ENCODE measurements at places on chromosomes 7 and 10.
A peak's percentile ranks its signal among the peaks of the same experiment; 100 is the strongest.

GRCh38 chr7:77426052-77426404 is 9.9 kb upstream of the GSAP start:
- no peak for DNase-seq

GRCh38 chr10:27258492-27258837 is 17.9 kb upstream of the ACBD5 start:
- DNase-seq: no peak

- no peak for DNase-seq
These were observed 16.6 kb downstream of the ANXA11 start for GRCh38 chr10:80188713-80189112.

DNA sequence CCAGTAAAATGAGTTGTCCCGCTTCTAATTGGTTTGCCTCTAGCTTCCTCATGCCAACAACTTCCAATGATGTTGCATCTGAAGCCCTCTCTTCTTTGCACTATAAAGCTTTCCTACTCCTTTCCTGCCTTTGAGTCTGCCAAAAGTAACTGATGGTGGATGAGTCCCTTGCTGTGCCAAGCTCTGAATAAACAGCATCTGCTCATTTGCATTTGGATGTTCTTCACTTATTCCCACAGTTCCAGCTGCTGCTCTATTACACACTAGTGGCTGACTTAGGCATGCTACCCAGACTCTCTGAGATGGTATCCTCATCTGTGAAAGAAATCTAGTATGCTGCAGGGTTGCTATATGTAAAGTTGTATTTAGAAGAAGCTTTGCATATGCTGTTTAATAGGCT is 24.9 kb downstream of the SFR1 start:
- no peak for DNase-seq

DNA sequence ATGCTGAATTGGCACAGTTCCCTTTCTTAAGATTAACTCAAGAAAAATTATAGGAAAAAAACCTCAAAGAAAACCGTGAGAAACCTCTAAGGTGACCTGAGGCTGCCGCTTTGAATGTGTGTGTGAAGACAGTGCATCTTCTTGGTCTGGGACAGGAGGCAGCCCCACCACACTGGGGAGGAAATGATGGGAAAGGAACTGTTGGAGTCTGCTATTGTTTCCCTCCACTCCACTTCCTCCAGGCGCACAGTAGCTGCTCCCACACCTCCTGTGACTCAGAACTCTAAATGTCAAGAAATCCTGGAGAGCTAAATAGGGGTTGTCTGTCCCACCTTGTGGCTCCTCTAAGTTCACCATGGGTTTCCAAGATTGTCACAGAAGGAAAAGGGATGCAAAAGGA is 179.4 kb downstream of the PDE1C start:
- DNase-seq: no peak

- DNase-seq: no peak
These were observed 162.8 kb upstream of the LANCL2 start for GRCh38 chr7:55202150-55202913.

GRCh38 chr10:70908406-70909296 is 20.3 kb upstream of the PCBD1 start:
- DNase-seq: no peak

DNA sequence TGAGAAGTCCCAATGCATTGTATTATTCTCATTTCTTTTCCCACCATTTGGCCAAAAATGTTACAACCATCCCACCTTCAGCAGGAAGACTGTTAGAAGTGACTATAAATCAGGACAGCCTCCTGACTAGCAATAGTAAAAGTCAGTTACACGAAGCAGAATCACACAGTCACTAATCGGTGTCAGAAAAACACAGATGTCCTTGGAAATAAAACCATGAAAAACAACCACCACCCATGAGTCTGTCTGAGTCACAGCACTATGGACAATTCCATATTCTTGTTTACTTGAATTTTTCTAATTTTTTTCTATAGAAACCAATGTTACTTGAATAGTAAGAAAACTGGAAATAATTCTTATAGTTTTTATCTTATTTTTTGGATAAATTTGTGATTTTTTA is 81.9 kb upstream of the FRMD4A start:
- DNase-seq: no peak

GRCh38 chr10:131475803-131476202 is 164.3 kb upstream of the TCERG1L start:
- DNase-seq: no peak

- DNase-seq: no peak
These were observed 630.0 kb upstream of the MBL2 start for GRCh38 chr10:53402594-53402993.

- DNase-seq: no peak
These were observed 52.3 kb upstream of the DPYSL4 start for GRCh38 chr10:132134241-132135052.

DNA sequence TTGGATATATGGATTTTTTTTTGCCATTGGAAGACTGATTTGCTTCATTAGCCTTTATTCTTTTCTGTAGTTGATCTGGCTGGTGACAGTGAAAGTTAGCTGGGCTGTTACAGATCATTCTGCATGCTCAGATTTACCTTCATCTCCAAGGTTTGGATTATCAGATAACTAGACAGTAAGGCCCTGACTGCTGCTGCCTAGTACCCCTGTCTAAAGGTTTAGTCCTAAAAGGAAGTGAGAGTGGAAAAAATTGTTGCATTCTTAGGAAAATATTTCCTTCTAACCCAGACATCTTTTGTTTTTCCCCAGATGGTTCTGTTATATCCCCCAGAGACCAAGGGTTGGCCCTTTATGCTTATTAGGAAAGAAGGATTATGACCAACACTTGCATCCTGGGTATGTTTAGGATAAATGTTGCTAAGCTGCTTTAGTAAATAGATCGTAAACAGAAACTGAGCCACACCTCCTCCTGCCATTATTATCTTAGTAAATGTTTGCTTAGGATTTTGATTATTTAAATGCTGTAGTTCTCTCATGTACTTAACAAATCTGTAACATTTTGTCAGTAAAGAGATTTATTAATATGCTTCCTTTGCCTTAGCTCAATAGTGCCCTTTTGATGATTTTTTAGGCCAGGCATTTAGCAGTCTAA is 44.4 kb downstream of the MCU start:
- peak; percentile 42 for DNase-seq

GRCh38 chr7:9958486-9958885 is 1015.2 kb upstream of the PHF14 start:
- peak; percentile 40 for DNase-seq

- peak; percentile 60 for DNase-seq
These were observed 197.4 kb downstream of the SEMA3E start for GRCh38 chr7:83451501-83452045.

DNA sequence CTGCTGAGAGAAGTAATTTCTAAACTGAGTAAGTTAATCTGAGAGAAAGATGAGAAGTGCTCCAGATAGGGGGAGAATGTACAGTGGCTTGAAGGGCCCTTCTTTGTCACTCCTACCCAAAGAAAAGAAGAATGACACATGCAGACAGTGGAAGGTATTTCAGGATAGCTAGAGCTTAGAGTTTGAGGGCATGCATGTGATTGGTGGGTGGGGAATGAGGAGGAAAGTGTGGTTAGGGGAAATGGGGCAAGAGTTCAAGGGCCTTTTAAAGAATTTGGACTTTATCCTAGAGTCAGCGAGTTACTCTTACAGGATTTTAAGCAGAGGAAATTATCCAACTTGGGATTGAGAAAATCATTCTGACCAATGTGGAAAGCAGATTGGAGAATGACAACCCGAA is 50.0 kb downstream of the ANLN start:
- DNase-seq: no peak

DNA sequence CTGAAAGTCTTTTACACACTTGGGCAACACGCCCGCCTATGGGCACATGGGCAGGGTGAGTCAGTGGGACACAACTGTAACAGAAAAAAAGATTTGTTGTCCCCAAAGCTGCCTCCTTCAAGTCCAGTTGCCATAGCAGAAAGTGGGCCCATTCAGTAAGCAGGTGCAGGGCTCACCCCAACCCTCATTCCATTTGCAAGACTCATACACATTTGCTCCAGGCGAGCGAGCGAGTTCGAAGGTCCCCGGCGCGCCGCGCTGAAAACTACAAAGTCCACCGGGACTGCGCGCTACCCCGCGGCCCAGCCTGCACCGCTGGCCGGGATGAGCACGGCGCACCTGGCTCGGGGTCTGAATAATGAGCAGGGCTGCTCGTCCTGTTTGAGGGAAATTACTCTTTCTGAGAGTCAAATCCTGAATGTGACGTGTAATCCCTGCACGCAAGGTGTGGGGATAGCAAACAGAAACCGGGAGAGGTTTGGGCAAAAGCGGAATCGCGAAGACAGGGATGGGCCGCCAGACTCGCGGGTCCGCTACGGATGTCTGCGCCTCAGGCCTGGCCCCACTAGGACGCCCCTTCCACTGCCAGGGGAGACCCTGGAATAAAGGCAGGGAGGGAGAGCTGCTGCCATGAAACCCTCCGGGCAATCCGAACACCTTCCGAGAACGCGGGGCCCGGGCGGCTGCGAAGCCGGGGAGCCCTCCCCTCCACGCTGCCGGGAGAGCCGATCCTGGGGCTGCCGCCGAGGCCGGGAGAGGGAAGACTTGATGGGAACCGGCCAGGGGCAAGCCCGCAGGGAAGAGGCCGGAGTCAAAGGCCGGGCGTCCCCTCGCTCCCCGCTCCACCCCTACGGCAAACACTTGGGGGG is 982 bp downstream of the COBL start:
- DNase-seq: no peak

- DNase-seq: no peak
These were observed 105.2 kb upstream of the NEBL start for GRCh38 chr10:21002091-21002878.

GRCh38 chr7:3270362-3270761 is 30.7 kb upstream of the SDK1 start:
- no peak for DNase-seq

GRCh38 chr10:43260117-43260761 is 6.6 kb downstream of the RASGEF1A start:
- DNase-seq: no peak

GRCh38 chr7:44195889-44196288 is 4.9 kb upstream of the YKT6 start:
- no peak for DNase-seq

- DNase-seq: peak; percentile 41
These were observed 675 bp upstream of the SCD start for GRCh38 chr10:100346351-100346764.

DNA sequence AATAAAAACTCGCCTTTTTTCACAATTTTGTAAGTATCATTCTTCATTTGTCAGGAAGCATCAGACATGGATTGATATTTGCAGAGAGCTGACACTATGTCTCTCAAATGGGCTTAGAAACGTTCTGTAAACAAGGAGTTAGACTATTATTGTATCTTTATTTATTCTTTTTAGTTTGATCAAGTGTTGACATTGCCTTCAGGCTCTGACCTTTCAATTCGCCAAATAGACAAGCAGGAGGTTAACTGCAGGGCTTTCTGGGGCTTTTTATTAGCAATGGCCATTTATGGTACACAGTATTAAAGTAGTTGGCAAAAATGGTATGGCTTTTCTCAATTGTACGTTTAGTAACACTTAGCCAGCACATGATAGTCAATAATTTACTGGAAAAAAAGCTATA is 221.7 kb downstream of the ZWINT start:
- DNase-seq: peak; percentile 10

GRCh38 chr10:78547397-78547796 is 513.7 kb downstream of the RPS24 start:
- DNase-seq: no peak

GRCh38 chr10:124745673-124746072 is 1.5 kb upstream of the FAM53B start:
- peak; percentile 65 for DNase-seq

DNA sequence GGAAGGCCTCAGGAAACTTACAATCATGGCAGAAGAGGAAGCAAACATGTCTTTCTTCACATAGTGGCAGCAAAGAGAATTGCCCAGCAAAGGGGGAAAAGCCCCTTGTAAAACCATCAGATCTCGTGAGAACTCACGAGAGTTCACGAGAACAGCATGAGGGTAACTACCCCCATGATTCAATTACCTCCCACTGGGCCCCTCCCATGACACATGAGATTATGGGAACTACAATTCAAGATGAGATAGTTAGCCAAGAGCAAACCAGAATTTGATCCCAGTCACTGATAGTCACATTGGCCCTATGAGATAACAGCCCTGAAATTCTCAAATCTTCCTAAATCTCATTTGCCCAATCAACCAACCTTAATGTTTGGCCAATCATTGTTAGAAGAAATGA is 18.2 kb upstream of the ITPRID1 start:
- no peak for DNase-seq

DNA sequence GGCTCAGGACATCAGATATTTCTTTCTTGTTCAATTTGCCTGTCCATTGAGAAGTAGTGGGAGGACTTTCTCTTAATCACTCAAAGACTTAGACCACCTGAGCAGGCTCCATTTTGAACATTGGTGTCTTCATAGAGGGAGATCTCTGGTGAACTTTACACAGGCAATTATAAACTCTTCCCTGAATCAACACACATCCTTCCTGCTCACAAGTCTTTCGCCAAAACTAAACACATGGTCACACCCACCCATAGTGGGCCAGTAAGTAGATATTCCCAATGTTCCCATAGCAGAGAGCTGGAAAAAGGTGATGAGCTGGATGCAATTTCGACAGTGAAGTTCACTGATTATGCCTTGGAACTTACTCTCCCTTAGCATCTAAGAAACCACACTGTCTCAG is 8.2 kb upstream of the MACC1 start:
- DNase-seq: no peak

GRCh38 chr7:2209146-2209960 is 23.4 kb downstream of the MAD1L1 start:
- peak; percentile 66 for DNase-seq

DNA sequence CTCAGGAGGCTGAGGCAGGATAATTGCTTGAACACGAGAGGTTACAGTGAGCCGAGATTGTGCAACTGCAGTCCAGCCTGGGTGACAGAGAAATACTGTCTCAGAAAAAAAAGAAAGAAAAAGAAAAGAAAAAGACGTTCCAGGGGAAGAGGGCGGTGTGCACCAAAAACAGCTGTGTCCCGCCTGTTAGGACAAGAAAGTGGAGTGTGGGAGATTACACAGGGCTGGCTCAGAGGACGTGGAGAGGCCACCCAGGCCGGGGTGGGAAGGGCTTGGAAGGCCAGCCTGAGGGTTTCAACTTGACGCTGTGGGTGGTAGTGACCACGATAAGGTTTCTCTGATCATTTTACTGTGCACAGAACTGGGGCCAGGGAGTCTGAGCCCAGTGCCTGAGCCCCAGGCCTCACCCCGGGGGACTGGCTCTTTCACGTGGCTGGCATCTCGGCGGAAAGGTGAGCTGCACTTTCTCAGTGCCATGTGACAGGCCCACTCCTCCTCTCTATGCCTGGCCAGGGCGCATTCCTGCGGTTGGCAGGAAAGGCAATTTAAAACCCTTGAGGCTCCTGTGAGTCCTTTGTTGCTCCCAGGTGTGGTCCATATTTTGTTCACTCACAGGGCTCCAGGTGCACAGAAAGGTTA is 13.9 kb downstream of the RHBDD2 start:
- no peak for DNase-seq

- no peak for DNase-seq
These were observed 148.1 kb upstream of the PLXDC2 start for GRCh38 chr10:19668116-19668515.

DNA sequence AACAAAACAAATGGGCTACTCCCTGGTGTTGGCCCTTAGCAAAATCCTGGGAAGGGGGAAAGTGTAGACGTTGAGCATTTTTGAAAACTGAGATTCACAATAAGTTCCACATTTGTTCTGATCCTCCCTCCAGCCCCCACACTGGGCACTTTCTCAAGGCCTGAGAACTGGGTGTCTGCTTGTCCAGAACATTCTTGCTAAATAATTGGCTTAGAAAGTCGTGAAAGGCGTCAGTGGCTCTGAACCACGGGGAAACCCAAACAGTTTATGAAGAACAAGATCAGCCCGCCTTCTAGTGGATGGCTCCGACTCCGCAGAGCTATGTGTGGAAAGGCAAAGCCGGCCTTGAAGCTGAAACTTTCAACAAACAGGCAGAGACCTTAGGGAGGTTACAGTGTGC is 370.1 kb downstream of the PRPF18 start:
- no peak for DNase-seq

- DNase-seq: no peak
These were observed 25.4 kb downstream of the INSIG1 start for GRCh38 chr7:155323001-155323638.
